ENCODE measurements at places on chromosomes 12 and 14.
A peak's percentile ranks its signal among the peaks of the same experiment; 100 is the strongest.

GRCh38 chr12:68203460-68203875 lies 22.1 kb downstream of the IL26 start:
- DNase-seq, result no peak

DNA sequence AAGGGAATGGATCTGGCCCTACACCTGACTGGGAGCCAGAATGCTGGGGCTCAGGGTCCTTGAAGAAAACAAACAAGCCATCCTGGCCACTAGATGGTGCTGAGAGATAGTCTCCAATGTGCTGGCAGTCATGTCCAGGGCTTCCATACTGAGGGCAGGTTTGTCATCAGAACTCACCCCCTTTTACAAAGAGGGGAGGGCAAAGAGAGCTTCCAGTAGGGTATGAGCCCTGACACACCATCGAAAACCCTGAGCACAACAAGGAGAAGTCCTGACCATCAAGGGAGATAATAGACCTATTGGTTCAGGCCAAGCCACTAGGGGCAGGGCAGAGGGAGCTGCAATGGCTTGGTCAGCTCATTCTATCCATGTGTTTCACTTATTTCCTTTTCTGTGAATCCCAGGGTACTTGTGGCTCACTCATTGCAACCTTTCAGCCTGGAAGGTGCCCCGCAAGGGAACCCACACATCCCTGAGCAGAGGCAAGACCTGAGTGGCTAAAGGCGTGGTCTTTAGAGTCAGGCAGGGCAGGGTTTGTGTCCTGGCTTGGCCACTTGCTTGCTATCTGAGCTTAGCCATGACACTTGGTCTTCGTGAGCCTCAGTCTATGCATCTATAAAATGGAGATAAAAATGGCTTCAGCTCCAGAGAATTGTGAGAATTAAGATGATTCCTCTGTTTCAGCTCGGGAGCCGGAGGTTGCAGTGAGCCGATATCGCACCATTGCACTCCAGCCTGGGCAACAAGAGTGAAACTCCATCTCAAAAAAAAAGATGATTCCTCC lies 6.2 kb upstream of the PLEKHH1 start:
- peak; percentile 64 for DNase-seq

- peak; percentile 96 for DNase-seq
Measured at GRCh38 chr12:124567673-124568373, 411 bp upstream of the NCOR2 start.

DNA sequence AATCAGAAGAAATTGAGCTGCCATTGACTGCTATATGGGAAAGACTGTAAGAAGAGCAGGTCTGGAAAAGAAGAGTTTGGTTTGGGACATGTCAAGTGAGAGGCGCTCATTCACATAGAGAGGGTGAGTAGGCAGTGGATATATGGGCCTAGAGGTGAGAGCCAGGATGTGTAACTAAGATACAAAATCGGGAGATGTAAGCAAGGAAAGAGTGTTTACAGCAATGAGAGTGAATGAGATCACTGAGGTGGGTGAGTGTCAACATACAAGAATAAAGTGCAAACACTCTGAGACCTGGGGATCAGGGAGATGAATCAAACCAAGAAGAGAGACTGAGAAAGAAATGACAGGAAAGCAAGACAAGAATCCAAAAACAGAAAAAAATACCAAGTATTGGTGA lies 58.0 kb upstream of the RTRAF start:
- no peak for DNase-seq

- DNase-seq, result no peak
Measured at GRCh38 chr12:52212701-52213563, 20.1 kb upstream of the KRT7 start.

- DNase-seq, result no peak
Measured at GRCh38 chr14:78851189-78851588, 681.0 kb downstream of the NRXN3 start.

- no peak for DNase-seq
Measured at GRCh38 chr14:61372379-61372778, 51.0 kb downstream of the PRKCH start.

DNA sequence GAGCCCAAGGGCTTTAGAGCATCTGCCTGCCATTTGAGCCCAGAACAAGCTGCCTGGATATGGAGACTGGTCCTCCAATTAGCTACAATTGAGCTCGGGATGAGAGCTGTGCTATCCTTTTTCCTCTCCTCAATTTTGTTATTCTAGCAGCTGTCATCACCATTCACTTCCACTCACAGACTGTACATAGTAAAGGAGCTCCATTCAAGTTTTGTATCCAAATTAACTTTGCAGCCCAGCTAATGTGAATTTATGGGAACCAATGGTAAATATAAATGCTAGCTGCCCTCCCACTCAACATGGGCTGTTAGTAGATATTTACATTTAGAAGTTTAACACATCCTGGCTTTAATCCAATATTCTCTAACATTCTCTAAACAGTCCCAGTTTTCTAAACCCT lies 44.6 kb downstream of the BMP4 start:
- DNase-seq, result no peak

- DNase-seq, result no peak
Measured at GRCh38 chr12:75665216-75665615, 153.8 kb upstream of the KRR1 start.

DNA sequence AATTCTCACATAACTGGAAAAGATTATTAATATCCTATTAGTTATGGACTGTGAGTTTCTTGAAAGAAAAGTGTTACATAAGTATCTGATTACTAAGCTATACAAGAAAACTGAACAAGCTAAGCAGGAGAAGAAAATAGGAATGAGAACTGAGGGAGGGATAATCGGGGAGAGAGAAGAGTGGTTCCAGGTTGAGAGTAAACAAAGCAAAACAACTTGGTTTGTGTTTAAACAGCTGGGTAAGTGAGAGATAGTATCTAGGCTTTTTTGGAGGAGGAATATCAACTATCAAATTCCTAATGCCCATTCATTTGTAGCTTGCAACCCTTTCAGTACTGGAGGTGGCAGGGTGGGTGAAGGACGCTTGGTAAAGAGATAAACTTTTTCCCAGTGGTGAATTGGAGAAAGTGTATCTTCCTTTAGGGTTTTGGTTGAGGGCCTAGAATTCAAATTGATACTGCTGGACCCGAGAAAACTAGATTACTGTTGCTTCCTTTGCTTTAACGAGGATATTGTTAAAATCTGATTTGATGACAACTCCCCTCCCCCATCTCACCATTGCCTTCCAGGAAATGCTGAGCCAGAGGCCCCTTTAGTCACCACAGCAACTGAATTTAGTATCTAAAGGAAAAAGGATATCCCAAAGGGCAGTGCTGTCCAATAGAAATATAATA lies 2.0 kb upstream of the SLC2A3 start:
- no peak for DNase-seq

DNA sequence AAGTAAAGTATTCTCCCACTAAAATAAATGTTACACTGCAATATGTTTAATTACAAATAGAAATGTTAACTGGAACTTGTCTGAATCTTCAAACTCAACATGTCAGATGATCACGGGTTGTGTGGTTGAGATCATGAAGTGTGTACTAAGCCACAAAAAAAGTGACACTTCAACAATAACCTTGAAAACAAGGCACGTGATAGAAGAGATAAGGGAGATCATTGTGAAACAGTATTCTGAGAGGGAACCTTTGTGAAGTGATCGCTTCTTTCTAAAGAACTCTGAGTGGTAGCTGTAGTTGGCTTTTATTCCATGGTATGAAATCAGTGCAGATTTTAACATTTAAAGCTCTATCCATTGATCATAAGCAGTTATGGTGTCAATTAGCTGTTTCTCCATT lies 60.0 kb downstream of the LIN52 start:
- DNase-seq, result no peak

GRCh38 chr14:22689199-22689598 lies 45.0 kb upstream of the OR6J1 start:
- no peak for DNase-seq

DNA sequence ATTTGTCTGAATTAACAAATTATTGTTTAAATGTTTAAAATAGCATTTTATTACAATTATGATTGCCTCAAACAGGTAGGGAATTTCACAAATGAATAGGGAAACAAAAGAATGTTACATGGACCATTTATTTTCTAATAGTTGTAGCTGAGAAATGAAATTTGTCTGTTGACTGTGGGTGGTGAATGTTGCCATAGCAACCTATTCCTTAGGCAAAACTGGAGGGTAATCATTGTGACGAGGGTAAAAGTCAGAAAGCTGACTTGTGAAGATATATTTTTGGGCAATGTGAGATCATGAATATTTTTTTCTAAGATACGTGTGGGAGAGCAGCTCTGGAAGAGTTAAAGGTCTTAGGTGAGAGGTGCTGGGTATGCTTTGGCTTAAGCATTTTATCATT lies 24.2 kb upstream of the CLEC14A start:
- no peak for DNase-seq

GRCh38 chr12:124765581-124766489 lies 97.8 kb downstream of the SCARB1 start:
- no peak for DNase-seq

- DNase-seq, result no peak
Measured at GRCh38 chr12:131959641-131960589, 10.2 kb downstream of the EP400 start.

DNA sequence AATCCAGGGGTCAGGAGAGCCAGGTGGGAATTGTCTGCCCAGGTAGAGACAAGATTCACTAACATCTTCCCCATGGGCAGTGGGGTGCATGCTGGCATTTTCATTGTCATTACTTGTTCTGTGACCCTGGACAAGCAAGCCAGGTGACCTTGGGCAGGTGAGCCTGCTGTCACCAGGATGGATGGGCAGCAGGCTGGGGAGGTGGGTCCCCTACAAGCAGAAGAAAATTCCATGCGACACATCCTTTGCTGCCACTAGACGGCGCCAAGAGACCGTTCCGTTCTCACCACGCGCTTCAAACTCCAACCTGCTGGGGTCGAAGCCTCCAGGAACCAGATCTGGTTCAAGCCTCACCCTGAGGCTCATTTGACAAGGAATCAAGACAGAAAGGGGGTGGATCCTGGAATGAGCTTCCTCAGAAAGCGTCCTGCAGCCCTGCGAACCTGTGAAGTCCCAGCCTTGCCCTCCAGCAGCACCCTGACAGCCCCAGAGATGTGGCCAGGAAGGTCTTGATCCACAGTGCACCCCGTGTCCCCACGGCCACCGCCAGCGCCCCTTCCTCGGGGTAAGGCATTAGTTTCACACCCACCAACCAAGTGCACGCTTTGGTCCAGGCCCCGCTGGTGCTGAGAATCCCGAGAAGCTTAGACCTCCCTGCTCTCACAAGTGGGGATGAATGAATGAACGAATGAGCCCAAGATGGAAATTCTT lies 3.2 kb upstream of the DYNC1H1 start:
- peak; percentile 81 for DNase-seq

DNA sequence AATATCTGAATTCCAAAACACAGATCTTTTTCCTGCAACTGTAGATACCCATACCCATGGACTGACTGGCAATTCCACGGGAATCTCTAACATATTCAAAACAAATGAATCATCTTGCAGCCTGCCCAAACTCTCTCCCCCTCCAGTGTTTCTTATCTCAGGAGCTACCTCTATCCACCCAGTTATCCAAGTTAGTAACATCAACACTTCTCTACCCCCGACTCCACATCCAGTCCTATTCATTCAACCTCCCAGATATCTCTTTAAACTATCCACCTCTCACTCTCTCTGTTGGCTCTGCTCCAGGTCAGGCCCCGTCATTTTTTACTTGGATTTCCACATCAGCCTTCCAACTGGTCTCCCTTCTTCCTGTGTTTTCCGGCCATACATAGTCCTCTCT lies 6.7 kb upstream of the KCNH5 start:
- DNase-seq, result no peak

DNA sequence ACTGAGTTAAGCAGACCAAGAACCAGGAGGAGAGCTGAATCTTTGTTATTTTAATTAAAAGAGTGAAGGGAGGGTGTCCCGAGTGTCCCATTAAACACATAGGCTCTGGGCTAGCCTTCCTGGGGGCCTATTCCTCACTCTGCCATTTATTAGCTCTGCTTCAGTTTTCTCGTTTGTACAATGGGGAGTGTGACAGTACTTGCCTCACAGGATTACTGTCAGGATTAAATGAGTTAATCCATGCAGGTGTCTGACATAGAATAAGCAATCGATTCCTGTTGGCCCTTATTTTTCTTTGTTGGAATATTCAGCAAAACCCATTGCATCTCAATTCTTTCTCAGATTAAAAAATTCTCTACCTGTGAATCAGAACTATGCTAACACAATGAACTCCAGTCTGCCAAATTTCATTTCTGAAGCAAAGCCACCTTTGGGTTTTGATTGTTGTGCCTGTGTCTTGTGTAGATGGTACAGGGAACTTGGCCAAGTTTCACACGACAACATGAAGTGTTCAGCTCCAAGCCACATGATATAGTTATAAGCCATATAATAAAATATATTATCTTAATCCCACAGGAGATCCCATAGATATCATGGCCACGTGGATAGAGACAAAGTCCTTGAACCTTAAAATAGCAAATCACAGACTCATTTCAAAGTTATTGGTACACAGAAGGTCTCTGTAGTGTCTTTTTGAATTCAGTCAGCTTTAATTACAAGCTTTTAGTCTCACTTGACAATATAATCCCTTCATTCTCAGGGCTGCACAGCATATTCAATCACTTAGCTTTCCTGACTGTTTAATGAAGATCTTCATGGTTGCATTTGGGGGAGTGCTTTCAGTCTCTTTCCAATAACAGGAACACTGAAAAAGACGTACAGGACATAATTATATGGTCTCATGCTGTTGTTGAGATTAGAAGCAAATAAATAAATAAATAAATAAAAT lies 34.4 kb upstream of the CRY1 start:
- DNase-seq, result no peak

DNA sequence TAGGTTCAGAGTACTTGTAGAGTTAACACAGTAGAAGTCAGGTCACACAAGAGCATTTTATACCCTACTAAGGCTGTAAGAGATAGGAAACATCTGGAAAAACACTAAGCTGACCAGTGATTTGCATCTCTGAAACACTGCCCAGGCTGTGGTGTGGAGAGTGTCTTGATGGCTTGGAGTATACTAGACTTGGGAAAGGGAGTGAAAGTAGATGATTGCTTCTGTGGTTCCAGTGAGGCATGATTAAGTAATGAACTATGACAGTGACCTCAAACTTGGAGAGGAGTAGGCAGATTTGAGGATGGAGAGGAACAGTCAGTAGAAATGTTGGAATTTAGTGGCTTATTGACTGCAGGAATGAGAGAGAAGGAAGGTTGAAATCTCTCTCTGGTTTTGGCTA lies 201.2 kb downstream of the FLRT2 start:
- DNase-seq, result no peak

GRCh38 chr12:121709478-121709961 lies 3.0 kb upstream of the TMEM120B start:
- no peak for DNase-seq

DNA sequence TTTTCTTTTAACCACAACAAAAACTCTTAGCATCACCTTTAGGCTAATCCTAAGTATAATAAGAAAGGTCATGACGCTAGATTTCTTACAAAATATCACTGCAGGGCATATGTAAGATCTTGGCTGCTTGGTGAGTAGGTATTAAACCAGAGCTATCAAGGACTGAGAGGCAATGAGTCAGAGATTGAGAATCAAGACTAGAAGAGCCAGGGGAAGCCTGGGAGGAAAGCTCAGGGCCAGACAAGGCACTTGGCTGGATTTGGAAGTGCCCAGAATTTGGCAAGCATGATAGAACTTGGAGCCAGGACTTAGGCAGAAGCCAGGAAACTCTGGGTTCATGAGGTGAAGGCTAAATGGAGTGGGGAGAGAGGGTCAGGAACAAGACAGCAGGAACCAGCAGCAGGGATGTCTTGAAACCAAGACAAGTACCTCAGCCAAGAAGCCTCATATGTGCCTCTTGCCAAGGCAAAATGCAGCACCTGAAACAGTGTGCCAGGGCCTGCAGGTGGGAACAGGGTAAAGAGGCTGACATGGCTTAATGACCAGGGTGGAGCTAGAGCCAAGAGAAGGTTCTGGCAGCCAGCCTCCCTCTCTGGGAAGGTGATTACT lies 49.9 kb downstream of the PTHLH start:
- DNase-seq, result no peak
